ELF-1 (cell line): ENCODE measurements at places on chromosomes 1 and 21.

GRCh38 chr1:42822800-42823392, 5.7 kb upstream of the SVBP start:
- DNase-seq = no peak

DNA sequence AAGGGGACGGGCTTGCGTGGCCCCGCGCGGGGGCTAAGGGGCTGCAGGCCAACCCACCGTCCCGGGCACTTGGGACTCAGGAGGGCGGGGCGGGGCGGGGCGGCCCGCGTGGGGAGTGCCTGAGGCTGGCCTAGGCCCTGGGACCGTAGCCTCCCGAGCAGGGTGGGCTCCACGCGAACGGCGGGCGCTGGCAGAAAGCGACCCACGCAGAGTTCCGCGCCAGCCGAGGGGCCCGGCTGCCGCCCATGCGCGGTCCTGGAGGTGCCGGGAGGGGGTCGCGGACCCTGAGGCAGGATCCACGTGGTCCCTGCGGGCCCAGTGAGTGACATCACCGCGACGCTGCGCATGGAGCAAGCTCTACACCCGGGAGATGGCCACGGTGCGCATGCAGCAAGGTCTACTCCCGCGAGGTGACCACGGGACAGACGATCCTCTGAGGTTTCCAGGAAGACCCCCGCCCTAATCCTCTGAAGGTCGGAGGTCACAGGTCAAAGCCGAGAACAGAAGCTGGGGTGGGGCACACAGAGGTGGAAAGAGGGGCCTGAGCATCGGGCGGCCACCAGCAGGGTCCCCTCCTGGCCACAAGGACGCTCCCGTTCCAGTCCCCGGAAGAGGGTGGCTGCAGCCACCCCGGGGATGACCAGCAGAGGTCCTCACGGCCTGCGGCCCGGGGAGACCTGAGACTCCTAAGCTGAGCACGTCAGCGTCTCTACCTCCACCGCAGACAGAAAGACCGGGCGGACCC, 13.5 kb upstream of the SLC19A1 start:
- peak; percentile 97 for DNase-seq

- DNase-seq = no peak
Observed at GRCh38 chr1:8597455-8597854, 220.0 kb downstream of the RERE start.

DNA sequence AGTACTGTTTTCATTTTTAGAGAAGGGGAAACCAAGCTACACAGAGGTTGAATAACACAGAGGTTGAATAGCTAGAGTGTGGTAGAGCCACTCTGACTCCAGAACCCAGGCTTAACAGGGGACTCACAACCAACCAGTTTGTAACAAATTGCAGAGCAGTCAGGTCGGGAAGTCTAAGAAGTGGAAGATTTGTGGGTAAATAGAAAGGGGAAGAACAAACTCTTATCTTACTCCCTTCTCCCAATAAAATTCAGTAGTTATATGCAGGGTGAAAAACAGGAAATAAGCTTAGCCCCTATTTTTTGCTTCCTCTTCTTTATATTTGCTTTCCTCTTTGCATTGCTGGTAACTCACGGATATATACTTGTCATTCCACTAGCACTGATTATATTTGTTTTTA, 23.2 kb downstream of the CDC42 start:
- DNase-seq = no peak

DNA sequence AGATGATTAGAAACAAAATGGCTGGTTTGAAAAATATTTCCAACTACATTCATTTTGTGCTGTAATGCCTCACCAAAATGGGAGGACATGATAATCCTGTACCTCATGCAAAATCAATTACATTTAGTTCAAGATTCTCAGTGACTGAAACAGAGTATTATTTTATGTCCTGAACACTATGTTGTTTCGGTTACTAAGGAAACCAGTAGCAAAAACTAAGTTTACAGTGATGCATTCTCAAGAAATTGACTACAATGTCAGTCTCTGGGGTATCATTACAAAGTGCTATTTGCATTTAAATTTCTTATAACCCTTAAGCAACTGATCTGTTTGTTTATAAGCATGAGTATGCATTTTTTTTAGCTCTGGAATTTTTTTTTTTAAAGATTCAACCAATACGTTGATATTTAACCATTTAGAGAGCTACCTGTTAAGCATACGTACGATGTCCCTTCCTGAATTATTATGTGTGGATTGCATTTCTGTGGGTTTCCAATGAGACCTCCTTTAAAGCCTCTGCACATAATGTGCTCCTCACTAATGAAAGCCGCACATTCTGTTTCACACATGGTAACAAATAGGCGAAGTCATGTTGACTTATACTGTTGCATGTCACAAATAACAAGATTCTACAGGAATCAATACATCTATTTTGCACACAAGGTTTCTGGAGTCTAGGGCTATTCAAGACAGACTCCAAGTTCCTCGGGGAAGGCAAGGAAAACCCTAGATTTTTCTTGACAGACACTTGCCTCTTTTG, 1035.7 kb downstream of the ADGRL2 start:
- DNase-seq = no peak

GRCh38 chr1:17097787-17098186, 21.5 kb downstream of the PADI2 start:
- peak; percentile 90 for DNase-seq

GRCh38 chr1:203340112-203340790, 10.7 kb downstream of the FMOD start:
- peak; percentile 83 for DNase-seq

- DNase-seq = peak; percentile 39
Observed at GRCh38 chr1:57218487-57219079, 205.3 kb downstream of the DAB1 start.

- no peak for DNase-seq
Observed at GRCh38 chr21:25862112-25862511, 127.3 kb downstream of the GABPA start.

DNA sequence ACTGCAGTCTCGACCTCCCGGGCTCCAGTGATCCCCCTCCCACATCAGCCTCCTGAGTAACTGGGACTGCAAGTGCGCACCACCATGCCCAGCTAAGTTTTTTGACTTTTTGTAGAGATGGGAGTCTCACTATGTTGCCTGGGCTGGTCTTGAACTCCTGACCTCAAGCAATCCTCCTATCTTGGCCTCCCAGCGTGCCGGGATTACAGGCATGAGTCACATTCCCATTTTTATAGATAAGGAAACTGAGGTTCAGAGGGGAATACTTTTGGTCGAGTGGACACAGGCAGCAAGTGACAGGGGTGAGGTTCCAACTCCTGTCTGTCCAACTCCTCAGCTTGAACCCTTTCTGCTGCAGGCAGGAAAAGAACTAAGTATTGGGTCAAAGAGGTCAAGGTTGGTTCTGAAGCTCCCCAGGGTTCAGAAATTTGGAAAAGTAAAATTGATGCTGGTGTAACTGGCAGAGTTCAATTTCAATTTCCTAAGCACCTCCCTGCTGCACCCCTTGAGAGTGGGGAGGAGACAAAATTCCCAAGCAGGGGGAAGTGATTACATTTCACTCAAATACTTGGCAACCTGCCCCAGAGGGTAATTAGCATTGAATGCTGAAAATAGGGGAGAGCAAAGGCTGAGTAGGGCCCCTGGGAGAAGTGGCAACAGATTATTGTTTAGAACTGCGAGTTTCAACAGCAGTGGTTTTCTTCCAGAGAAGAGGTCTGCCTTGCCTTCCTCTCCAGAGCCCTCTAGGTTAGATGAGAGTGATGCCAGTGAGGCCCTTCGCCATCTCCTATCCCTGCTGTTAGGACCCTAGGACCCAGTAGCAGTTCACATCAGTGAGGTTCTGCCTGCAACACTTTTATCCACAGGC, 17.5 kb upstream of the ALPL start:
- DNase-seq = no peak

- no peak for DNase-seq
Observed at GRCh38 chr1:10628685-10629084, 153.9 kb downstream of the PEX14 start.

GRCh38 chr1:221698579-221699349, 43.1 kb downstream of the DUSP10 start:
- no peak for DNase-seq

- peak; percentile 21 for DNase-seq
Observed at GRCh38 chr1:178506669-178507068, 6.2 kb upstream of the TEX35 start.

GRCh38 chr1:47682198-47682597, 244.4 kb downstream of the FOXD2 start:
- no peak for DNase-seq

- peak; percentile 82 for DNase-seq
Observed at GRCh38 chr1:119080586-119080985, 59.9 kb downstream of the WARS2 start.

GRCh38 chr1:41431490-41432350, 52.8 kb downstream of the EDN2 start:
- DNase-seq = no peak

GRCh38 chr1:23408797-23409290, 15.7 kb downstream of the TCEA3 start:
- no peak for DNase-seq

GRCh38 chr1:19122668-19123067, 87.4 kb downstream of the UBR4 start:
- no peak for DNase-seq

- DNase-seq = peak; percentile 64
Observed at GRCh38 chr21:41369105-41369919, 7.5 kb downstream of the MX2 start.

DNA sequence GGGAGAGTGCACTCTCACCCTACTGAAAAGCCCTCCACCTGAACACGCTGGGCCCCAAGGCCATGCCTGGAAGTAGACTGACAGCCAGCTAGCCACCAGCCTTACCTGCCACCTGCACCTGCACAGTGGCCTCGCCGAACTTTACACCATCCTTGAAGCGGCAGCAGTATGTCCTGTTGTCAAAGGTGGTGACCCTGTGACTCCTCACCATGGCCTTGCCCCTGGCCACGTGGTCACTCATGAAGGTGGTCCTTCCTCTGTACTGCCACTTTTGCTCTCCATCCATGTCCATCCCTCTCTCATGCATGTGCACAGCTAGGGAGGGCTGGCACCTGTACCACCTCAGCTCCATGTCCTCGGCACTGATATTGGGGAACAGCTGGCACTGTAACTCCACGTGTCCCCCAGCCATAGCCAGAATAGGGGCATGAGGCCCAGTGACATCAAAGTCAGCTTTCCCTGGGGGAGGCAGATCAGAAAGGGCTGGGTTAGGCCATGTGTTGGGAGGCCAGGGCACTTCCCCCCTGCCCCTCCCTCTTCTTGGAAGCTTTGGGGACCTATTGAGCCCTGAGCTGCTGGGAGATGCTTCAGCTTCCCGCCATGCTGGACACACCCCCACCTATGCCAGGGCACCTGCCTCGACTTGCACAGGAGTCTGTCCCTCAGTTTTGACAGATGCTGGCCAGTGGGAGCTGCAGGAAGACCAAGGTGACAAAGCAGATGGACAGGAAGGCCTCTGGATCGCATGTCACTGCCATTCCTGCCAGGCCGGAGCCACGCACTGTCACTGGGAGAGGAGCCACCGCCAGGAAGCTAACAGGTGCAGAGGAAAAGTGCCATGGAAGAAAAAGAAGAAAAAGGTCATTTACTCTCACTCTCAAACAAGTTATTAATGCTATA, 24.6 kb downstream of the RNF187 start:
- no peak for DNase-seq

GRCh38 chr21:33121715-33122475, 52.0 kb downstream of the OLIG1 start:
- DNase-seq = peak; percentile 78

- DNase-seq = no peak
Observed at GRCh38 chr1:85568151-85568550, 12.4 kb upstream of the CCN1 start.

DNA sequence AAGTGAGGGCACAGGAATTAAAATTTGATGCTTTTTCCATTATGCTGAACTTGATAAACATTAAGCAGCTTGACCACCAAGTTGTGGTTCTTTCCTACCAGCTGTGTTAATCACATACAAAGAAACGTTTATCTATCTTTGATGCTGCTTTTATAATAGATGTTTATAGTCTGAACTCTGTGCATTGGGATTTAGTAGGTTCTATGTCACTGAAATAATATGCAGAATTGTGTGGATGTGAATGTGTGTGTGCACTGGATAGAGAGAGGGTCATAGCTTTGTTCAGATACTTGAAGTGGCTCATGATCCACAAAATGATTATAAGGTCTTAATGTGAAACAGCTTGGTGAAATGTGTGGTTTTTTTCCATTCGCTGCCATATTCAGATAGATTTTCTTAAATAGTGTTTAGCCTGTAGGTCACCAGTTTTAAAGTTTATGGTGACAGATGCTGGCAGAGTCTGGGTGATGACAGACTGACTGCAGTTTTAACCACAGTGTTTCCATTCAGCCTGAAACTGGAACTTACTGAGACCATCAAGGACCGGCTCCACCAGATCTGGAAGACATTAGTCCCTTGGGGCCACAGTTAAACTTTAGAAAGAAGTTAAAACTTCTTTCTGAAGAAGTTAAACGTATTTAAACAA, 10.2 kb downstream of the DDI2 start:
- DNase-seq = no peak

- peak; percentile 81 for DNase-seq
Observed at GRCh38 chr1:203480525-203481084, 5.0 kb downstream of the PRELP start.

- no peak for DNase-seq
Observed at GRCh38 chr21:35720208-35720731, 340.1 kb downstream of the SETD4 start.

DNA sequence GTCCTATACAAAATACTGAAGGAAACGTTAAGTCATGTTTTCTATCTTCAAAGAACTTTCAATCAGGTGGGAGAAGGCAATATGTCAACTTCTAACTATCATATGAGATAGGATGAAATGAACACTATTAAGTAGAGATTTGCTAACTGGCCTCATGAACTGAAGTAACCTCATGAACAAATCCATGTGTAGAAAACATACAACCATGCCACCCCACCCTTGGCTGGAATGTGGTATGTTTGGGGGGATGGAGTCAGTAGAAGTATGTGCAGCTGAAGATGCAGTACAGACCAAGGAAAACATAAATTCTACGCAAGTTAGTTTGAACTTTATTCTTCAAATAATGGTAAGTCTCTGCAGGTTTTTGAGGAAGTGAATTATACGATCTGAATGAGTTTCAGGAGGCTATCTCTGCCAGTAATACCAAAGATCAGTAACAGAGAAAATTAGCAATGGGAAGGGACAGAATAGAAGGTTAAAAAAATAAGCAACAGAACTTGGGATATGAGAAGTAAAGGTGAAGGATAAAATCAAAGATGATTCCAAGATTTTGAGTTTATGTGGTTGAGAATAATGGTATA, 4.5 kb downstream of the TRMT1L start:
- DNase-seq = no peak

GRCh38 chr1:16677552-16678431, 11.0 kb upstream of the RNU1-3 start:
- peak; percentile 80 for DNase-seq
